Activated naive CD4-positive, alpha-beta T cell treated with anti-CD3 and anti-CD28 coated beads for 36 hours (primary cell): ENCODE measurements at places on chromosomes 12 and 14.
A peak's percentile ranks its signal among the peaks of the same experiment; 100 is the strongest.

DNA sequence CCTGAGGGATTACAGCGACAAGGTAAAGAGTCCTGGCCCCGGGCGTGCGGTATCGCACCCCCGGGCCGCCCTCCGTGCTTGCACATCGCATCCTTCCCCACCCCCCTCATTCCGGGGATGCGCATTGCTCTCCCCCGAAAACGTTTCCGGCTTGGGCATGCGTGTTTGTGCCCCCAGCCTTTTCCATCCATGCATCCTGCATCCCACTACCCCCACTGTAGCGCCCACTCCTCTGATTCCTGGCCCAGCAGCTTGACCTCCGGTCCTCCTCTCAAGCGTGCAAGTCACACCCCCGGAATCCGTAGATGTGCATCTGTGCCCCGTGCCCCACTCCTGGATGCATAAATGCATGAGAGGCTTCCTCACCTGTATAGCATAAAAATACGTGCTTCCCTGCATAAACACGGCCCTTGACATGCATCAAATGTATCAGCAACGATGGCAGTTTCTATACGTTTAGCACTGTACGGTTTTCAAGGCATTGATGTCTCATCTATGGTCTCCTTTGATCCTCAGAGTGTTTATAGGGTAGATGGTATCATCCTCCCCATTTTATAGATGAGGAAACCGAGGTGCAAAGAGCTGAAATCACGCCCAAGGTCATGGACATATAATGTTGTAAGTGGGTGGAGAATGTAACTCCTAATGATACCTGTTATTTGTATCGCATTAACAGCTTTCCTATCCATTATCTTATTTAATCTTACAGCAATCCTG lies 484 bp downstream of the RIC8B start:
- DNase-seq: peak; percentile 36

- DNase-seq: no peak
Measured at GRCh38 chr12:74899031-74899829, 310.4 kb downstream of the KCNC2 start.

DNA sequence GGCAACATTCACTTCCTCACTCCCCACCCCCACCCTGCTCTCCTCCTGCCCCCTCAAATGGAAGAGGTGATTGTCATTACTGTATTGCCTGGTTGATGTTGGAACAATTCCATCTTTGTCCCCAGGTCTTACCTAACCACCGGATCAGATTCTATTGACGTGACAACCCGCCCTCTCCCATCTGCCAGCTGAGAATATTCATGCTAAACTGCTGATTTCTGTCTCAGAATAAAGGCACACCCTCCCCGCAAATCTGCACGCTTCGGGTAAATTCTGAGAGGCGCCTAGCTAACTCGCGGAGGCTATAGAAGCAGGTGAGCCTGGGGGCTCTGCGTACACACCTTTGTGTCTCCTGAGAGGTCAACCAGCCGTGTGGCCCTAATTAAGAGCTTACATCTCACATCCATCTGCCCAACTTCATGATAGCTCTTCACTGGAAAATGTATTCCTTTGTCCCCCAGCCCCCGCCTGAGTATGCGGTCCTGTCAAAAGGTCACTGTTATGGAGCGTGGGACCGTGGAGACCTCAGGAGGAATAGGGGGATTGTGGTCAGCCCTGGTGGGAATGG lies 1054.3 kb downstream of the VRK1 start:
- DNase-seq: no peak

- no peak for DNase-seq
Measured at GRCh38 chr14:91521061-91521640, 11.0 kb upstream of the PPP4R3A start.

DNA sequence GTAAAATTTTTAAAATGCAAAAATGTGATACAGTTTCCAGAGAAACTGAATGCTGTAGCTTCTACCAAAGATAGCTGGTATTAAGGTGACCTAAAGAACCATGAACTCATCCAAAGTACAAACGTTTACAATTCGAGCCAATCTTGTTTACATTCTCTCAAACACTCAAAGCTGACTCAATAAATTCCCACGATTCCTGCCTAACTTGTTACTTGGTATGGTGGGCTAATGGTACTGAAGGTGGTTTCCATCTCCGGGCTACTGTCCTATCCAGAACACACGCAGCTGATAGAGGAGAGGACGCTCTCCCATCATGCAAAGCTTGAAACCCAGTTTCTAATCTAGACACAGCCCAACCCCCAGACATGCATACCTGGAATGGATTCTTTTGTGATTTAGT lies 31.5 kb downstream of the RAD9B start:
- DNase-seq: no peak

- DNase-seq: no peak
Measured at GRCh38 chr12:102551186-102551585, 70.8 kb upstream of the IGF1 start.

DNA sequence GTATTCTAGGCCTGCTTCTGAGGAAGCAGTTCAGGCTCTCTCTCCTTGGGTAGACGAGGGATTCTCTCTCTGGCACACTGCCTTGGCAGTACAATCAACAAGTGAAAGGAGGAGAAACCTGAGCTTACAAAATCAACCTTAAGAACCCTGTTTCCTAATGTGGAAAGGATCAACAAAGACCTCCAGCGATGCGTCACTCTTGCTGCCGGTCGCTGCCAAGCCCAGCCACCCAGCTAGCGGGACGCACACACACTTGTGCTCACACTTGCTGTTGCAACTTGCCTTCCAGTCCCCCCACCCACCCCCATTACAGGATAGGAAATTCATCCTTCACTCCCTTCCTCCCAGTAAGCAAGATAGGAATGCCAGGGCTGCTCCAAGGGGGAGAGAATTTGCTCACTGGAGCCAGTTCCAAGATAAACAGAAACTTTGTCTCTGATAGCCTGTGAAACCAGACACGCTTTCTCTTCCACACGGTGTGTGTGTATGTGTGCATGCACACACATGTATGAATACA lies 144.3 kb downstream of the BCL11B start:
- DNase-seq: no peak

DNA sequence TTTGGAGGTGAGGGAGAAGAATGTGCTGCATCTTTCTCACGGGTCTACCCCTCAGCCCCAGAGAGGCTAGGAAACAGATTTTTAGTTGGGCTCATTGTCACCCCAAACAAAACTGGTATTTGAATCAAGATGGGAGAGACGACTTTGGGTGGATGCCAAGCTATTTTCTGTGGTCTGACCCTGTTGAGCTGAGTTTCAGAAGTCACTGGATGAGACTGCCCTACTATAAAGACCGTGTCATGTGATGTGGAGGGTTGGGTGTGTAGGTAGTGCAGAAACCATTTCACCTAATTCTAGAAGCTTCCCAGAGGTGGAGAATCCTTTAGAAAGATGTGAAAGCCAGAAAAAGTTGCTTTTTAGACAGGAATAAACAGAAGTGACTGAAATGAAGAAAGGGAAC lies 60.2 kb downstream of the IFT43 start:
- no peak for DNase-seq

GRCh38 chr12:108090932-108091678 lies 38.0 kb upstream of the WSCD2 start:
- DNase-seq: no peak

GRCh38 chr14:100654025-100654813 lies 67.0 kb upstream of the BEGAIN start:
- DNase-seq: no peak
